ENCODE measurements at places on chromosomes 1 and 21.
A peak's percentile ranks its signal among the peaks of the same experiment; 100 is the strongest.

DNA sequence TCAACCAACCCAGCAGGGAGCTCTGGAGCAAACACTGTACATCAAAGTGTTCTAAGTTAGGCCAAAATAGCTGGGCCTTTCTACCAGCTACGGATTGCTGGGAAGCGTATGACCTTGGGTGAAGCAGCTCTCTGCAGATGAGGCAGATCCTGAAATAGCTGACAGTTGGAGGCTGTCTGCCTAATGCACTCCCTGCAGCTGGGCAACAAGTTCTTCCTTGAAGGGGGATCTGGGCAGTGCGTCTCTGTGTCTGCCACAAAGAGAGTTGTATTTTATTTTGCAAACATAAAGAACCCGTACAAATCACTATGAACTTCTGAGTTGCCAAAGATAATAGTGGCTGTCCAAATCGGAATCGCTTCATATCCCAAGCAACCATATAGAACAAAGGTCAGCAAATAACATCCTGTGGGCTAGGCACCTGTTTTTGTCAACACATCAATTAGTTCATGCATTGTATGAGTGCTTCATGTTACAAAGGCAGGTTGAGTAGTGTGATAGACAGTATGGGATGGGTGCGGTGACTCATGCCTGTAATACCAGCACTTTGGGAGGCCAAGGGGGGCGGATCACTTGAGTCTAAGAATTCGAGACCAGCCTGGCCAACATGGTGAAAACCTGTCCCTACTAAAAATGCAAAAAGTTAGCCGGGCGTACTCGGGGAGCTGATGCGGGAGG lies 29.1 kb upstream of the KLF17 start:
- DNase-seq = no peak

- no peak for DNase-seq
Observed at GRCh38 chr1:228945885-228946284, 210.6 kb downstream of the RHOU start.

GRCh38 chr1:194295685-194296084 lies 1109.3 kb upstream of the B3GALT2 start:
- peak; percentile 33 for DNase-seq

DNA sequence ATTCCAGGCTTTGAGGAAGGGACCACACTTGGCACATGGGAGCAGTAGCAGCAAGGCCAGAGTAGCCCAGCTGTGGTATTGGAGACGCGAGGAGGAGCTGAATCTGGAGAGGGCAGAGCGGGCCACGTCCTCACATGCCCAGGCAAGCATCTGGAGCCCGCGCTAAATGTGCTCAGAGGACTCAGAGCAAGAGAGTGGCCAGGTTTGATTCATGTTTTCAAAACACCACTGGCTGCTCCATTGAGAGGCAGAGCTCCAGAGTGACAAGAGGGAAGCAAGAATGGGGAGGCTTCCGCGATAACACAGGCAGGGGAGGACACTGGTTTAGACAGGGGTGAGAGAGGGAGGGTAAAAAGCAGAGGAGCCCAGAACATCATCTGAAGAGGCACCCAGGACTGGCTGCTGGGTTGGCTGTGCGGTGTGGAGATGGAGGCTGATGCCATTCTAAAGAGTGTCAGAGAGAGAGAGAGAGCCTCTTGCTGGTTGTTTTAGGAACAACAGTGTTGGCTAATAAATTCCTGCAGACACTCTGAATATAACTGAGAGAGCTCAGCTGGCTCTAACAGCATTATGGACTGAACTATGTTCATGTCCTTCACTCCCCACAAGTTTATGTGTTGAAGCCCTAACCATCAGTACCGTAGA lies 32.3 kb downstream of the RCAN1 start:
- no peak for DNase-seq

GRCh38 chr1:159009704-159010361 lies at the start of gene IFI16:
Gene IFI16 (plus strand): TSS chr1:159009907. CDS start chr1:159014681, 4,774 bp downstream.
- no peak for DNase-seq

GRCh38 chr1:54374766-54375165 lies 31.4 kb downstream of the SSBP3 start:
- no peak for DNase-seq

DNA sequence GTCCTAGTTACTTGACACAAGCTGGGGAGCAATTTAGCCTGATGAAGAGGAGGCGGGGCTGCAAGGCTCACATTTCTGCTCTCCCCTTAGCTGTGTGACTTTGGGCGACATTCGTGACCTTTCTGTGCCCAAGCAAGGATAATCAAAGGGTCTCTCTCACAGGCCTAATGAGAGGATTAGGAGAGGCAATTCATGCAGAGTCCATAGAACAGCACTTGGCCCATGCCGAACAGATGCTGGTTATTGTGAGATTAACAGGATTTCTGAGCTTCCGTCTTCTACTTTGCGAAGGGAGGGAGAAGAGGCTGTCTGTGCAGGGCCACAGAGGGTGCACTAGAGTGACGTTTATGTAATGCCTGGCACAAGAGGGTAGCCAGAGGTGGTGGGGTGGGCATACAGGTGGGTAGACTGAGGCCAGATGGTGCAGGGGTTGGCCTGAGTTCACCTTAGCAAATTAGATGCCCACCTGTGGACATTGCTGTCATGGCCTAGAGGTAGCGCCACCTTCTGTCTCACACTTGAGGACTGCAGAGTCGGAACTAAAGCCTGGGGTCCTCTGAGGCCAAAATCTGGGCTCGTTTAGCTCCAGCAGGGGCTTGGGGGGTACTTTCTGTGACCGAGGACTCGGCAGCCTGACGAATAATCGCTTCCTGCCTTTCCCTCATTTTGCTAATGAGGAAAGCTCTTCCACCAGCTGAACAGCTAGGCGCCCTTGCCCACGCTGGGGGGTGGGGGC lies 18.6 kb downstream of the ACTL8 start:
- no peak for DNase-seq

DNA sequence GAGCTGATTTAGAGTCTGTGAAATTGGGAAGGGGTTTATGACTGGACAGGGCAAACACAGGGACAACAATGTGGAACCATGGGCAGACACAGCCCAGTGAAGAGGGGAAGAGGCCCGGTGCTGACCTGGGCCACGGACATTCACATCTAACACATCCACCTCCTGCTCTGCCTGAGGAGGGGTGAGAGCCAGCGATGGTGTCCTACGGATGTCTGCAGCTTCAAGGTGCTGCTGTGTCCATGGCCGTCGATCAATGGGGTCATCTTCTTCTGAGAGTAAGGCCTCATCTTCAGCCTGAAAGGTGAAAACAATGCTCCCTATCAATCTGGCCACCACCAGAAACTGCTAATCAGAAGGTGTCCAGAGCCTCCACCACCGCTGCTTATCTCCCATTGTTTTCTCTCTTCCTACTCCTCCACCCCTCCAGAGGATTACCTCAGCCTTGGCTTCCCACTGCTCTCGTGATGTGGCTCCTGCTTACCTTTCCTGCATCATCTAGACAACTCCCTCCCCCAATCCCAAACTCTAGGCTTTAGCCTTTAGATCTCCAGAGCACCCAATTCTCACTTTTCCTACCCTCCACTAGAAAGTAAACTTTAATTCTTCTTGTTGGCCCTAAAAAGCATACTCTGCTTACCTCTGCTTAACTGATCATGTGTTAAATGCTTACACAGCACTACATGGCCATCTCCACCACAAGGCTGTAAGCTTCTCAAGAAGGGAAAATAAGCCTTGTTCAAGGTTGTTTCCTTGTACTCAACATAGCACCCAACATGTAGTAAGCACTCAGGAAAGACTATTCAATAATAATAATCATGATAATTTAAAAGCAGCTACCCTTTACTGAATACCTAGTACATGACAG lies 24.0 kb upstream of the ADAM30 start:
- no peak for DNase-seq

DNA sequence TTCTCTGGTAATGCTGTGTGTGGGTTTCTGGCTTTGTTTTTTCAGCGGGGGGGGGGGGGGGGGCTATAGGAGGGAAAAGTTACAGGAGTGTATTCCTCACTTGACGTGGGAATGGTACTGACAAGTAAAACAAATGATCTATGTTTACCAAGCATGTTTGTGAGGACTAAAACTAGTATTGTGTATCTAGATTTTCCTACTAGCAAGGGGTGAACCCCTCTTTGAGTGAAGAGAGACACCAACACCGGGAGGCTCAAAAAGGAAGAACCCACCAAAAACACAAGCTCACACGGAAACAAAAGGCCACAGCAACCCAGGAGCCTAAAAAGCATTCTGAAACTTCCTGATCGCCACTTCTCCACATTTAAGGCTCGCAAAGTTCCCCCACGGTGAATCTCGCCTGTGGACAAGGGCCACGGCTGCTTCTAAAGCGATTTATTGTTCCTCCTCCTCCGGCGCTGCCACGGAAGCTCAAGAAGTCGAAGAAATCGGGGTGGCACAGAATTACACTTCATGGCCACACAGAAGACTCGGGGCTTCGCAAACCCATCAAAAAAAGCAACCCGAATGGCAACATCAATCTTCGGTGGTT lies 703 bp downstream of the PUM1 start:
- peak; percentile 45 for DNase-seq

GRCh38 chr1:168379104-168379860 lies 98.6 kb downstream of the TBX19 start:
- DNase-seq = no peak

- DNase-seq = no peak
Observed at GRCh38 chr1:205939690-205940330, 3.4 kb downstream of the SLC26A9 start.

- no peak for DNase-seq
Observed at GRCh38 chr1:229907884-229908638, 159.0 kb upstream of the GALNT2 start.

DNA sequence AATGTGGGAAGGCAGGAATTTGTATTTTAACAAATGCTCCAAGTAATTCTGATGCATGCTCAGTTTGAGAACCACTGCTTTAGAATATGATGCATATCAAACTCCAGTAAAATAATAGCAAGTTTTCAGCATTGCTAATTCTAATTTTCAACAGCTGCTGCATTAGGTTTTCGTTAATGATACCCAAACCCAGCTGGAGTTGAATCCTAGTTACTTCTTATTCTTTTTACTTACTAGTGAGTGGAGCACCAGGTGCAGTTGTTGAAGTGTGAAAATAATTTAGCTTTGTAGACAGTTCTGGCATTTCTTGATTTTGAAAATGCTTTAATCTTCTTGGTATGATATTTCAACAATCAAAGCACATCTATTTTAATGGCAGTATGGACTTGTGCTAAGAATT lies 138.5 kb downstream of the HS2ST1 start:
- DNase-seq = no peak

- DNase-seq = no peak
Observed at GRCh38 chr1:80517062-80517461, 1283.7 kb upstream of the ADGRL2 start.

All from memory B cell (primary cell).